Naive thymus-derived CD8-positive, alpha-beta T cell (primary cell): ENCODE measurements at places on chromosomes 5 and 9.

DNA sequence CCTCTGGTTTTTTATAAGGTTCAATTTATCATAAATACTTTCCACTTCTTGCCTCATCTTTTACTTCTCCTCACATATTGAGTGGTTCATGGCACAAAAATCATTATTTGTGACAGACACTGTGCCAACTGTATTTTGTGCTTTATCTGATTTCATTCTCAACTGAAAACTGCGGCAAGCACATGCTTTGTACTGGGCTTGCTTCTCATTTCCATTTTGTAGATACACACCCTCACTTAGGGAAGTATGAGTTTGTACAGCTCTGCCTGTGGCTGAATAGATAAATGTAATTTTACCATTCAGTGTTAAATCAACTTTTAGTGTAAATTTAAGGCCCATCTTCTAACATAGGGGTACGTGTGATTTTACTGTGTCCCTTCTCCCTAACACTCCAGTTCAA is 83.6 kb downstream of the ANXA2R start:
- DNase-seq = no peak

DNA sequence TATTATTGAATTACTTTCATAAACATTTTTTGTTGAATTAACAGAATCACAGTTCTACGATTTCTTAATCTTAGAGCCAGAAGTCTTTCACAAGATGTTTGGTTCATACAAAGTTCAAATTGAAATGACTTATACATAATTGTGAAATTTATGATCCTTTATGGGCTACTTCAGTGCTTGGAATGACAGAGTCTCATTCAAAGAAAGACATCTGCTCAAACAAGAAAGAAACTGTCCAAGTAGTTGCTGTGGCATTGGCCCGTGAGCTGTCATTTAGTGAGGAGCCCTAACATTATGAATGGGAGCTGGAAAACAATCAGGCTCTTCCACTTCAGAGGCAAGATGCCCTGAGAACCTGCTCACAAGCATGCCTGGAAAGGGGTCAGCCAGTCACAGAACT is 63.4 kb downstream of the AUH start:
- no peak for DNase-seq

DNA sequence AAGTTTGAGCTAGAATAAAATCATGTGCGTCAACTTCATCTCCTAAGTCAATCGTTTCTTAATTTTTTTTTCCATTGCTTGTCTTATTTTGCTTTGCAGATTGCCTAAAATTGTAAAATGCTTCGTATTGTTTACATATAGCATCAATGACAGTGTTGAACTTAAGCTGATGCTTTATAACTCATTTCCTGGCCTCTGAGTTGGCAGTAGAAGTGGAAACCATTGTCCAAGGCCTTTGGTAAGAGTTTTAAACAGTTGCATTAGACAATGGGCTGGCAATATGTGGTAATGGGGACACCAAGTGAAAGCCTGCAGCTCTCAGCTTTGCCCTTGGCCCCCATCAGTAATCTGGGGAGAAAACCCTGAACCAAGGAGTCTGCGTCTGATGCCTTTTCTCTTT is 154.8 kb upstream of the GAS1 start:
- DNase-seq = no peak

- no peak for DNase-seq
Observed at GRCh38 chr5:7565559-7565958, 169.6 kb downstream of the ADCY2 start.

DNA sequence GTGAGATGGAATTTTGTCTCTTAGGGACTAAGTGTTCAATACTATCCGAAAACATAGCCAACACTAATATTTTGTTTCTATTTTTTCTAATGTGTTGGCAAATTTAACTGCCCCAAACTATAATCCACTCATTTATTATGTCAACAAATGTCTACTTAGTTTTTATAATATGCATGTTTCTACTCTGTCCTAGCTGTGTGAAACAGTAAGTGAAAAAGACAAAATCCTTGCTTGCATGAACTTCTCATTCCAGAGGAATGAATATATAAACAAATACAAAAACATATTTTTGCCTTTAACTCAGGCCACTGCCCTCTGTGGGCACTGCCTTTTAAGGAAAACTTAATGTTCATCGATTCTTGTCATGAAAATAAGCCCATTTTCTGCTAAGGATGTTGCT is 1275.4 kb upstream of the CDH18 start:
- DNase-seq = no peak

- peak; percentile 53 for DNase-seq
Observed at GRCh38 chr5:149834246-149834855, 104.2 kb downstream of the PPARGC1B start.
